Activated T-cell treated with anti-CD3 and anti-CD28 coated beads for 24 hours (primary cell): ENCODE measurements at places on chromosomes 4 and X.

GRCh38 chr4:125313497-125313896 lies 1.3 kb upstream of the FAT4 start:
- DNase-seq = no peak

DNA sequence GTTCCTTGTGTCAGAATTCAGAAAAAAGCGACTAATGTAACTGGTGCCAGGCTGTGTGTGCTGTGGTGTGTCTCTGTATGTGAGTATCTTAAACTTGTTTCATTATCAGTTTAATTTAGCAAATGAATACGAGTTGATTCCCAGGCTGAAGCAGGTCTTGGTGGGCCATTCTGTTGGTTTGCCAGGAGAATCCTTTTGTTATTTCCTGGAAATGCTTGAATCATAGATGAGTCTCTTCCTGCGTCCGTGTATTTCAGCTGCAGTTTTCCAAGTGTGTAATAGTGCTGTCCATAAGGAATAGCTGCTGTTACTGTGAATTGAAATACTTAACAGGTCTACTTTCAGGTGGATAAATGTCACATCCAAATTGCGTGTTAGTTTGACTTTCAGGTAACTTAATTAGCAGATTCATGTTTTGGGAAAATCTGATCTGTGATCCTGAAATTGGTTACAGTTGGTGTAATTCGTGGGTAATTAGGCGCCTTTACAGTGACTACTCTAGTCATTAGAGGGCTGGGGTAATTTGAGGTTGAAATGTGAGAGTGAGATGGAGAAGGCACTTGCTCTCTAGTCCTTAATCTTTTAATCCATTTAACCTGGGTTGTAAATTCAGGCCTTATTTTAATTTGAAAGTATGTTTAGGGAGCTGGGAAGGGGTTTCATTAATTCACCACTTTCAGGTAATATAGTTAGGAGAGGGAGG lies 23.8 kb downstream of the TMEM131L start:
- no peak for DNase-seq

- no peak for DNase-seq
Measured at GRCh38 chrX:335758-336155, 17.2 kb upstream of the GTPBP6 start.

GRCh38 chr4:40606239-40606767 lies 23.4 kb downstream of the RBM47 start:
- DNase-seq = no peak

DNA sequence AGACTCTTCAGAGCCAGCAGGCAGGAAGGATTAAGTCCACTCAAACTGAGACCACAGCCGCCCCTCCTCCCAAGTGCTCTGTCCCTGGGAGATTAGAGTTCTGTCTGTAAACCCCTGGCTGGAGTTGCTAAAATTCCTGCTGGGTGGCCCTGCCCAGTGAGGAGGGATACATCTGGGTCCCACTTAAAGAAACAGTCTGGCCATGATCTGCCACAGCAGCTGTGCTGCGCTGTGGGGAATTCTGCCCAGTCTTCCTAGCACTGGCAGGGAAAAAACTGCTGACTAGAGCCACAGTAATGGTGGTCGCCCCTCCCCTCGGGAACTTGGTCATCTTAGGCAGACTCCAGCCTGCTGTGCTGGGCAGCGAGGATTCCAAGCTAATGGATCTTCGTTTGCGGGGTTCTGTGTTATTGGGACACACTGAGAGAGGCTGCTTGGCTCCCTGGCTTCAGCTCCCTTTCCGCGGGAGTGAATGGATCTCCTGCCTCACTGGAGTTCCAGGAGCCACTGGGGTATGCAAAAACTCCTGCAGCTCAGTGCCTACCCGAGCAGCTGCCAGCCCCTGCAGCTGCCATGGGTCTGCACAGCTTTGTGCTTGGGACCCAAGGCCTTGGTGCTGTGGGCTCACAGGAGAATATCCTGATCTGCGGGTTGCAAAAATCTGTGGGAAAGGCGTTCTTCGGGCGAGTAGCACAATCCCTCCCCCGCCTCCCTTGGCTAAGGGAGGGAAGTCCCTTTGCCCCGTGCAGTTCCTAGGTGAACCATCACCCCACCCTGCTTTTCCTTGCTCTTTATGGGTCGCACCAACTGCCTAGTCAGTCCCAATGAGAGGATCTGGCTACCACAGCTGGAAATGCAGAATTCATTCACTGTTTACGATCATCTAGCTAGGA lies 15.7 kb downstream of the ZXDB start:
- no peak for DNase-seq

DNA sequence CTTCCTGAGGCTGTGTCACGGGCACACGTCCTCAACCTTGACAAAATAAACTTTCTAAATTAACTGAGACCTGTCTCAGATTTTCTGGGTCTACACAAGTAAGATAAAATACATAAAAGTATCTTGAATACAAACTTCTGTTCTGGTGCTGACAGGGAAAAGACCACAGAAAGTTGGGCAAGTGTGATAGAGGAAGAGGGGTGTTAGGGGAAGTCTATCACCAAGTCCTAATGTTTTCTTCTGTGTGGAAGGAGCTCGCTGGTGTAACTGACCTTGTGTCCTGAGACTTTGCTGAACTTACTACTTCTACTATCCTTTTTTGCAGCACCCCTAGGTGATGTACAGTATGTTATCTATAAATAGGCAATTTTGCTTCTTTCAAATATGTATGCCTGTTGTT lies 97.0 kb upstream of the STIM2 start:
- no peak for DNase-seq

DNA sequence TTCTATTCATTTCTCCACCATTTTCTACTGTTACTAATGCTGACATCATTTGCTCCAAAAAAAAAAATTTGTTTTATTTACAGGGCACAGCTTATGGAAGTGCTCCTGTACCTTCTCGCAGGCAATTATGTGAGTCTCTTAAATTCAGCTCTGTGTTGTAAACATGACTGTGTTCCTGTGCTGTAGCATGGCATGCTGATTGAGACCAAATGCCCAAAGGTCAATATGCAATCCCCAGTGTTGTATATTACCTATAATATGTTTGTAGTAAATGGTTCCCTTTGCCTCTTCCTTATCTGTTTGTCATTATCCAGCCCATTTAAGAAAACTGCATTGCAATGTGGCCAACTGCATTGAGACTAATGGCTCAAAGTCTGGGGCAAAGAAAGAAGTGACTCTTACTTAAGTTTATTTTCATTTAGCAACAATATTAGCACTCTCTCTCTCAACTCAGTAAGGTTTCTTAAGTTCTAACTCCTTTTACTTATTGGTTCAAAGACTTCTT lies 1020.0 kb upstream of the GRID2 start:
- no peak for DNase-seq

DNA sequence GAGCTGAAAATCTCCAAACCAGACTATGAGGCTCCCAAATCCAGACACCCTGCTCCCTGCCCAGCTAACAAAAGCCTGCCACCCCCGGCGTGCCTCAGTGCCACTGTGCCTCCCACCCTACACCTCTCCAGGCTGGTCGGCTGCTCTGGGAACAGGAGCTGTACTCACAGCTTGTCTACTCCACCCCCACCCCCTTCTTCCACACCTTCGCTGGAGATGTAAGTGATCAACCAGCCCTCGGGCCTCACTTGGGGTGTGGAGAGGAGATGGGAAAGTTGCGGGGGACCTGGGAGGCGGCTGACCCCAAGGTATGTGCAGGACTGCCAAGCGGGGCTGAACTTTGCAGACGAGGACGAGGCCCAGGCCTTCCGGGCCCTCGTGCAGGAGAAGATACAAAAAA lies 1.8 kb downstream of the WAS start:
- DNase-seq = no peak

- DNase-seq = no peak
Measured at GRCh38 chr4:151540728-151541388, 131.9 kb downstream of the FHIP1A start.

- DNase-seq = no peak
Measured at GRCh38 chr4:150316332-150317205, 238.3 kb downstream of the DCLK2 start.

- DNase-seq = no peak
Measured at GRCh38 chrX:5976332-5976731, 252.3 kb downstream of the NLGN4X start.

DNA sequence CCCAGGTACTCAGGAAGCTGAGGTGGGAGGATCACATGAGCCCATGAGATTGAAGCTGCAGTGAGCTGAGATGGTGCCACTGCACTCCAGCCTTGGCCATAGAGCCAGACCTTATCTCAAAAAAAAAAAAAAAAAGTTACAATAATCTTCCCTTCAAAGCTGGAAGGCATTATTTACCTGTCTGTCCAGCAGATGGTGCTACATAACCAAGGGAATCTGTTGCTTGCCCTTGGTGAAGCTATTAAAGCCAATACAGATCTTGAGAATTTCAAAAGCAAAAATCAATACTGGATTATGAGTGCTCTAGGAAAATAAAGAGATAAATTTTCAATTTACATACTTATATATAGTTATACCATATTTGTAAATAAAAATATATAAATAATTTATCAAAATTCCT lies 25.9 kb downstream of the PKD2 start:
- DNase-seq = peak; percentile 7

DNA sequence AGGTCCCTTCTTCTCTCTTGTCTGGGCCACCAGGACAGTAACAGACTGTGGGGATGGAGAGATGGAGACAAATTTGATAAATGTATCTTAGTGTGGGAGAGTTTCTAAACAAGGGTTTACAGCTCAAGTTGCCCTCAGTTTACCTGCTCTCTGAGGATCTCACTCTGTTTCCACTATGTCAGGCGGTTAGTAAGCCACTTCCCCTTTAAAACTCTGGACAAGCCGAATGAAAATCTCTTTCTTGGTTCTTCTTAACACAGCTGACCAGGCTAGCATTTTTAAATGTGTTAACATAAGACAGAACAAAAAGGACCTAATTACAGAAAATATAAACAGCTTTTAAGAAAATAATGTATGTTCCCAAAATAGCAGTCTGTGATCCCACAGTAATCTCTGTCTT lies 2.9 kb upstream of the SCARB2 start:
- no peak for DNase-seq

- DNase-seq = no peak
Measured at GRCh38 chrX:76253432-76253831, 80.6 kb downstream of the PBDC1 start.

- no peak for DNase-seq
Measured at GRCh38 chr4:42466273-42466844, 69.1 kb downstream of the SHISA3 start.

DNA sequence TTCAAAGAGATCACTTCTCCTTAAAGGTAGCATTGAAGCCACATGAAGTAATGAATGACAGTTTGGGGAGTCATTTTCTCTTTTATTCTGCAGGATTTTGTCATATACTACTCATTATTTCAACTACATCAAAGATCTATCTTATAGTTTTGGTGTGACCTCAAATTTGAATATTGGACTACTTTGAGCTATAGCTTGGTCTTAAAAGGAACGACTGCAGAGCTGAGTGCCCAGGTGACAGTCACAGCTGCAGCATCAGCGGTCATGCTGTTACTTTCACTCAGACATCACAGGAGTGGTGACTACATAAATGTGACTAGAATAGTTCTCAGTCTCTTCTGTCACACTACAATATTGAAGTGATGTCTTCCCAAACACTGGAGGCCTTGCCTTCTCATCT lies 10.7 kb upstream of the SPCS3 start:
- no peak for DNase-seq

DNA sequence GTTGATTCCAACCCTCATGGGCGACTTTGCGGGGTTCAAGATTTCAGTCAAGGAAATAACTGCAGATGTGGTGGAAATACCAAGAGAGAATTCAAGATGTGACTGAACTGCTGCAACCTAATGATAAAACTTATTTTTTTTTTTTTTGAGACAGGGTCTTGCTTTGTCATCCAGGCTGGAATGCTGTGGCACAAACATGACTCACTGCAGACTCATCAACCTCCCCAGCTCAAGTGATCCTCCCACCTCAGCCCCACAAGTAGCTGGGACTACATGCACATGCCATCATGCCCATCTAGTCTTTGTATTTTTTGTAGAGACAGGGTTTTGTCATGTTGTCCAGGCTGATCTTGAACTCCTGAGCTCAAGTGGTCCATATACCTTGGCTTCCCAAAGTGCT lies 19.5 kb upstream of the WDFY3 start:
- no peak for DNase-seq

DNA sequence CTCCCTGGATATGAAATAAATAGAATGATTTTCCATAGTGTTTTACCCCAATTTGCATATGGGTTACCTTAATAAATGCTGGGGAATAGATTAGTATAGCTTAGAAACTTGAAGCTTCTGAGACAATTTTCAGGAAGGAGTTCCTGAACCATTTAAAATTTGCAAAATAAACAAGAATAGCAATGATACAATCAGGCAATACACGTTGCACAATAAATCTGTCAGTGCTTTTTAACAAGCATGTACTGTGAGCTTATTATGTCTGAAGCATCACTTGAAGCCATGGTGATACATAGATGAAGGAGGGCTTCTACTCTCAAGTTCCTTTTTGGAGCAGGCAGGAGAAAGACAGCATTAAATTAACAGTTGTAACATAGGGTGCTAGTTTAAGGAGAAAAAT lies 84.2 kb upstream of the WDFY3 start:
- no peak for DNase-seq

DNA sequence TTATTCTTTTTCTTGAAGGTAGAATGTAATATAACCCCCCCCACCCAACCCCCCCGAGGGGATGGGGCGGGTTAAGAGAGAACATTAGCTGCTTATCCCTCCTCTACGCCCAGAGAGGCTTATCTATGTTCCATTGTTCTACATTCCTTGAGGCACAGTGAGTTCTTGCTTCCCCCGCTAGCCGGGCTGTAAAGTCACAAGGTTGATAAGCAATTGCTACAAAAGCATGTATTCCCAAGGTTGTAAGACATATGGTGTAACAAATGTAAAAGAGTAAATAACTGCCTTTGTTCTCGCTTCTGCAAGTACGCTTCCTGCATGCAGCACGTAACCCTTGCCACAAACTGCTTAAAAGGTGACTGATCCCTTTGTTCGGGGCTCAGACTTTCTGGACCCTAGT lies 8.2 kb downstream of the DCAF8L2 start:
- DNase-seq = no peak

GRCh38 chrX:38095971-38096529 lies 89.7 kb downstream of the SYTL5 start:
- DNase-seq = no peak

GRCh38 chr4:14225688-14226207 lies 598.2 kb upstream of the BOD1L1 start:
- no peak for DNase-seq

GRCh38 chr4:176921256-176921655 lies 128.5 kb upstream of the VEGFC start:
- no peak for DNase-seq

- no peak for DNase-seq
Measured at GRCh38 chr4:30765022-30765421, 44.9 kb downstream of the PCDH7 start.

DNA sequence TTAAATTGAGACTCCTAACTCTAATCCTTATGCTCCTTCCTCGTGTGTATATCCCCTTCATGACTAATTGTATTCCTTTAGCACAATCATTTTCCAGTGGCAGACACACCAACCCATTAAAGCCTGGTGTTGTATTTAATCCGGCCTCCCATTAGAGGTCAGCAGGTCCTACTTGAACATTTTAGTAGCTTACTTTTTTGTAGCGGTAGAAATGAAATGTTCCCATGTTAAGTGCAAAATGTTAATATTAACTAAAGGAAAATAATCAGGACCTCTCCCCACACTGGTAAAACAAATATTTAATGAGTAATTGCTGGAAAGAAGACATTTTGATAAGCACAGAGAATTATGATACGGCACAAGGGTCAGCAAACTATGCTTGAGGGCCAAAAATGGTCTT lies 3.4 kb downstream of the RAB33B start:
- no peak for DNase-seq

- no peak for DNase-seq
Measured at GRCh38 chr4:2795300-2795892, 2.5 kb downstream of the SH3BP2 start.
